Stimulated activated naive CD4-positive, alpha-beta T cell treated with Interleukin-2 at 50 U/mL for 16 hours (primary cell): ENCODE measurements at places on chromosomes 13 and 19.

DNA sequence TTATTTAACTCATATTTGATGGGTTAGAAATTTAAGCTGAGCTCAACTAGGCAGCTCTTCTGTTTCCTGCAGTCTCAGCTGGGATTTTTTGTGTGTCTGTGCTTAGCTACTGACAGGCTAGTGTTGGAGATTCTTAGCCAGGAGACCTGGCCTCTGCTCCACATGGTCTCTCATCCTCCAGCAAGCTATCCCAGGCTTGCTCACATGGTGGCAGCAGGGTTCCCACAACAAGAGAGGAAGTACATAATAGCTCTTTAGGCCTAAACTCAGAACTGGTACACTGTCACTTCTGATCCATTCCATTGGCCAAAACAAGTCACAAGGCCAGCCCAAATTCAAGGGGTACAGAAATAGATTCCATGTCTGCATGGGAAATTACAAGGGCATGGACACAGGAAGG is 406.2 kb downstream of the SUCLA2 start:
- DNase-seq, result no peak

GRCh38 chr13:25447396-25447795 is 75.6 kb downstream of the ATP8A2 start:
- DNase-seq, result no peak

DNA sequence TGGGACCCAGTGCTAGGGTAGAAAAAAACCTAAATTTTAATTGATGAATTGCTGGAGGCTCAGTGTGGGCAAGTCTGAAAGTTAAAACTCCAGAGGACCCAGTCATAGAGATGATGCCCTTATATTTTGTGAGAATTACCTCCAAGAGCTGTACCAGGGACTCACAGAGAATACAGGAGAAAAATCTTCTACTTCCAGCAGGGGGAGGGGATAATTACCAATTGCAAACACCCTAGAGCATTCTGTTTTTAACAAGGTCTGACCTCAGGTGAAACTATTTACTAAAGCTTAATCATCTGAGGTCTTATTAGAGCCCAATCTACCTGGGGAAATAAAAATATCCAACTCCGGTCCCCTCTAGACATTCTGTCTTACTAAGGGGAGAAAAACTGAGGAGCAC is 994.7 kb upstream of the MIR17HG start:
- DNase-seq, result no peak

- no peak for DNase-seq
These were observed 5.7 kb downstream of the ACTN4 start for GRCh38 chr19:38653028-38653571.

GRCh38 chr19:54573330-54573872 is at the start of gene LILRA2:
Gene LILRA2 (plus strand): TSS chr19:54573790. CDS start chr19:54573879, 89 bp downstream.
- no peak for DNase-seq

- DNase-seq, result no peak
These were observed 1.9 kb downstream of the ZC3H4 start for GRCh38 chr19:47111682-47112165.

DNA sequence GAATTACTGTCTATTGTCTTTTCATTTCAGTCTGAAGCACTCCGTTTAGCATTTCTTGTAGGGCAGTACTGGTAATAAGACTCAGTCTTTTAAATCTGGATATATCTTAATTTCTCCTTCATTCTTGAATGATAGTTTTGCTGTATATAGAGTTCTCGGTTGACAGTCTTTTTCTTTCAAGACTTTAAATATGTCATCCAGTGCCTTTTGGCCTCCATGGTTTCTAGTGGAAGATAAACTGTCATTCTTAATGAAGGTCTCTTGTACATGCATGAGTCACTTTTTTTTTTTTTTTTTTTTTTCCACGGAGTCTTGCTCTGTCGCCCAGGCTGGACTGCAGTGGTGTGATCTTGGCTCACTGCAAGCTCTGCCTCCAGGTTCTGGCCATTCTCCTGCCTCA is 27.2 kb upstream of the ZDHHC20 start:
- DNase-seq, result no peak

DNA sequence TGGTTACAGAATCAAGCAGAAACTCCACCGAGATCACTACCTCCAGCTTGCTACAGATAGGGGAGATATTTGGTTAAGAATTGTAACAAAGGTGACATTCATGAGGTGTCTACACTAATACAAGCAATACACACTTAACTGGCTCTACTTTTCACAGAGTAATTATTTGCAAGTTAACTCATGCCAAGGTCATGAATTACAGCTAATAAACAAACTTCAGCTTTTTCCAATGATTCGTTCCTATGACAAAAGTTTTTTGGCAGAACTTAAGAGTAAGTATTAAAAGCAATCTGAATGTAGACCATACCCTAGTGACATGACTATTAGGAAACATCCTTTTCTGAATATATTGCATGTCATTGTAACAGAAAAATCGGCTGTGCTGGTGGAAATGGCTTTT is 72.1 kb downstream of the LHFPL6 start:
- DNase-seq, result no peak

DNA sequence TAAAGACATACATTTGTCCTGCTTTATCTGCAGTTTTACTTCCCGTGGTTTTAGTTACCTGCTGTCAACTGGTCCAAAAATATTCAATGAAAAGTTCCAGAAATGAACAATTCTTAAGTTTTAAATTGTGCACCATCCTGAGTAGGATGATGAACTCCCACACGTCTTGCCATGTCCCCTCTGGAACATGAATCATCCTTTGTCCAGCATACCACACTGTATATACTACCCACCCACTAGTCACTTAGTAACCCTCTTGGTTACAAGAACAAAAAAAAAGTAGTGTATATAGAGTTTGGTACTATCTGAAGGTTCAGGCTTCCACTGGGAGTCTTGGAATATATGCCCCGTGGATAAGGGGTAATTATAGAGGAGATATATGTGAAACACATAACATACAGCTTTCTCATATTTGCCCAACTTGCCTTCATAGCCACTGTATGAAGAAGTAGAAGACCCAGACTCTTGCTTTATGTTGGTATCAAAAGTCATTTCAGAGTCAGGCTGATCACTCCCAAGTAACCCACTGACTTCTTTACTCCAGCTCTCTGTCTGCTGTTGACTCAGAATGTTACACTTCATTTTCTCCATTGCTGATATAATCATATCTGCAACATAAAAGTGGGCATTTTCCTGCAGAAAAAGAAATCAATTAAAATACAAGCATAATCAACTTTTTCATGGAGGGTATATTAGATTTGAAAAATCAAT is 19.3 kb downstream of the RUBCNL start:
- no peak for DNase-seq

GRCh38 chr13:63128716-63129115 is 1713.1 kb upstream of the PCDH20 start:
- DNase-seq, result no peak

DNA sequence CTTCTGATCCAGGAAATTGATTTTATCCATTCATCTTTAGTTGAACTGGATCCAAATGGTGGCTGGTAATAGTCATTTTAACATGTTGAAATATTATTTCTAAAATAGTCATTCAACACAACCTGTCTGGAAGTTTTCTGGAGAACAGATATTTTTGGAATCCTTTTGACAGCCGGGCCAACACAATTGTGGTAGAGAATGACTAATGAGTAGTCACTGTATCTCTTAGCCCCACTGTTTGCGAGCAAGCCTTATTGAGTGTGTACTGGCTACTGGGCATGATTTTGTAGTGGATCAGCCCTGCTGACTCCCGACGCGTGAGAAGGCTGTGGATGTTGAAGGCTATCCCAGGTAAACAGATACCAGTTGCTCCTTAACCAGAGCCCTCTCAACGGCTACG is 383.4 kb downstream of the ZNF536 start:
- no peak for DNase-seq

GRCh38 chr19:13135068-13136062 is 14.8 kb downstream of the STX10 start:
- DNase-seq, result no peak

DNA sequence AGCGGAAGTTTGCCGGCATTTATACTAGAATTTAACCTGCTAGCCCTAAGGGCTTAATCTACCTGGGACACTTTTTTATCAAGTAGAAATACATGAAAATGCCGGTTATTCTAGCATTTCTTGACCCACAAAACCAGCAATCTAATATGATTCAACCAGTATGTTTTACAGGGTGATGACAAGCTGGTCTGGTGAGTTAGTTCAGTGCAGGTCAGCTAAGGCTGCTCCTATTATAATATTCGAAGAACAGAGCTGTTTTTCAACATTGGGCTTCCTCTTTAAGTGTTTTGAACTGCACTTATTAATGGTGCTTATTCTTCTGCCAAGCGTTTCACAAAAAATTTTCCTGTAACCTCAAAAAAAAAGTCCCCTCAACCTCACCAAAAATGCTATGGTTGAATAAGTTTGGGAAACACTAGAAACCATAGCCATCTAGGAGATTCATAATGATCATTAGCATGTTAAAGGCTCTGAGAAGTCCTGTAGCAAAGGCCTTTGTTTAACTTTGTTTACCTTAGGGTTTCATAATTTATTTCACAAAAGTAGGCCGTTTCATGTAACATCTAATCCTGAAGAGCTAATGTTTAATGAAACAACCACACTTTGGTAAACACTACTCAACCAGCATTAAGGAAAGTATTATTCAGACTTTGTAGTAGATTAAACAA is 526.6 kb downstream of the KLF12 start:
- no peak for DNase-seq

DNA sequence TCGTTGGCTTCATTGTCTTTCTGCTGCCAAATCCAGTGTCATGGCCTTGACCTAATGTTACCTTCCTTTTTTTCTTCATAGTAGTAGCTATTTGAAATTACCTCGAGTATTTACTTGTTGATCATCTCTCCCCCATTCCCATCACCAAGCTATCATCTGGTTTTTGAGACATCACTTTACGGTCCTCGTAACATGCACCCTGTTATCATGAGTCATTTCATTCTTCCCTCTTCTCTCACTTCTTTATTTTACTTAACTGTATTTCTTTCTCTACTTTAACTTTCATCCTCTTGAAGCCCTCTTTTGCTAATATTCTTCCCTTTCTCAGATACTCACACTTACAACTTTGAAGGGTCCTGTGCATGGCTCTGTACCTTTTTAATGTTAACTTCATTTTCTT is 31.8 kb downstream of the TPP2 start:
- no peak for DNase-seq

GRCh38 chr19:36837176-36837905 is 846 bp downstream of the ZNF790 start:
- no peak for DNase-seq

DNA sequence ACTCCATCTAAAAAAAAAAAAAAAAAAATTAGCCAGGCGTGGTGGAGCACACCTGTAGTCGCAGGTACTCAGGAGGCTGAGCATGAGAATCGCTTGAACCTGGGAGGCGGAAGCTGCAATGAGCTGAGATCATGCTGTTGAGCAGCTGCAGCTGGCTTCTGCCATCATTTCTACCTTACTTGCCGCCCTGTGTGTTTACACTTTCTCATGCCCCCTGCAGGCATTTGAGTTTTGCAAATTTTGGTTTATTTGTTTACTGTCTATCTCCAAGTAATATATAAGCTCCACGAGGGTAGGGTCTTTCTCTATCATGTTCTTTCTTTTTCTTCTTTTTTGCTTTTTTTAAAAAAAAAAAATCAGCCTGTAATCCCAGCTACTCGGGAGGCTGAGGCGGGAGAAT is 18.0 kb downstream of the CACNG6 start:
- no peak for DNase-seq

GRCh38 chr13:52004511-52005170 is 6.6 kb downstream of the ATP7B start:
- no peak for DNase-seq

DNA sequence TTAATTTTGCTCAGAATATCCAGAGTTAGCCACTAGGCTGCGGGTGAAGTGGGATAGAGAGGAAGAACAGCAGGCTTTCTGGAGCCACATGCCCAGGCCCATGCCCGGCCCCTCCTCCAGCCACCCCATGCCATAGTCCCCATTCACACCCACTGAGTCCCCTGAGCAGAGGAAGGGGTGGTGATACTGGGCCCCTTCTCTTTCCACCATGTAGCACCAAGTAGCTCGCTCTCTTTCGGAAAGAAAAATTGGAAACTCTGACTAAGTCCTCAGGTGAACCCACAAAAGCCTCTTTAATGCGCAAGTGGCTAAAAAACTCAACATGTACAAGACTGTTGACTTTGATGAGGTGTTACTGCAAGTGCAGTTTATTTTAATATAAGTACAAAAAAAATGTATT is 76.7 kb upstream of the GPR183 start:
- no peak for DNase-seq

- peak; percentile 39 for DNase-seq
These were observed 80.2 kb downstream of the SHISA2 start for GRCh38 chr13:25971459-25972145.

- no peak for DNase-seq
These were observed 16.5 kb downstream of the BTBD2 start for GRCh38 chr19:1998712-1999708.

DNA sequence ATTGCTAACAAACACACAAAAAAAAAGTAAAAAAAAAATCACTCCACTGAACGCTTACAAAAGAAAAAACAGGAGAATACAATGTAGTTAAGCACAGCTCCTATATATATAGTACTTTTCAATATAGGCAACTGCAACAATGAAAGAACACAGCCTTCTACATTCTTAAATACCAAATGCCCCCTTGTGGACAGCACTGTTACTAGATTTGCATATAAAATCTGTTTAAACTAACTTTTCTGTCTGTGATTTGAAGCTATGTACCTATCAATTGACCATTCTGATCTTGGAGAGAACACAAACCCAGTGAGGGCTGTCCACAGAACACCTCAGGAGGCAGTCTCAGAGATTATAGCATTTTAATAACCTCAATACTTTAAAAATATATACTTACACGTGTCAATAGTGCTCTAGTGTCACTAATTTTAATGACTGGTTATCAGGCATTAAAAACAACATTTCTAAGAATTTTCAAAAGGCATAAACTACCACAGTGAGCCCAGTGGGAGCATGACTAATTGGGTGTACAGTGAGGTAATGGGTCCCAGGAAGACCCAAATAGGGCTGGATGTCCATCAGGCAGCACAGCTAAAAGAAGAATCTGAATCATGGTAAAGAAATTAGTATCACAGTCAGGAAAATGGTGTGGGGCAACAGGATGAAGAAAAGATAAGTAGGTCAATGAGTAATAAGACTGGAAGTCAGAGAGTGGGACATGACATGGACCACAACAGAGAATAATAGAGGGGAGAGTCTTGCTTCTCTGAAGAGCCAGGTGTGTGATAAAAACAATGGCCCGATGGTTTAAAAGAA is 22.2 kb downstream of the CCDC169 start:
- no peak for DNase-seq

DNA sequence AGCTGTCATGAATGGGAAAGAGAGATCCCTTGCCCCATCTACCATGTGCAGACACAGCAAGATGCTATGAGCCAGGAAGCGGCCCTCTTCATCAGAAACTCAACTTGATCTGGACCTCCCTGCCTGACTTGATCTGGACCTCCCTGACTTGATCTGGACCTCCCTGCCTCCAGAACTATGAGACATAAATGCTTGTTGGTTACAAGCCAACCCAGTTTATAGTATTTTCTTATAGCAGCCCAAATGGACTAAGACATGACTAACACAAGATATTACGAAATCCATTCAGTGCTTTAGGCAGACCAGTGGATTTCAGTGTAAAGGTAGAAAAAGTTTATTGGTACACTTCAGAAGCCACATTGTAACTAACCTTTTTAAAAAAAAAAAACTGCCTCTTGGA is 15.6 kb downstream of the PCID2 start:
- no peak for DNase-seq

- no peak for DNase-seq
These were observed 27.6 kb upstream of the NEK3 start for GRCh38 chr13:52187029-52187423.

GRCh38 chr13:20825477-20825875 is 51.7 kb upstream of the EEF1AKMT1 start:
- DNase-seq, result no peak

GRCh38 chr19:35717665-35718344 is at the start of gene KMT2B:
Gene KMT2B (plus strand): TSS chr19:35718003. CDS start chr19:35718019, 16 bp downstream.
- DNase-seq, result no peak
